ENCODE measurements at places on chromosomes 7 and 10.

- no peak for DNase-seq
Observed at GRCh38 chr7:112252141-112252540, 45.6 kb downstream of the ZNF277 start.

- DNase-seq, result no peak
Observed at GRCh38 chr7:92973974-92974373, 137.6 kb upstream of the CDK6 start.

GRCh38 chr10:13797164-13797563 lies 210.4 kb downstream of the PRPF18 start:
- DNase-seq, result no peak

DNA sequence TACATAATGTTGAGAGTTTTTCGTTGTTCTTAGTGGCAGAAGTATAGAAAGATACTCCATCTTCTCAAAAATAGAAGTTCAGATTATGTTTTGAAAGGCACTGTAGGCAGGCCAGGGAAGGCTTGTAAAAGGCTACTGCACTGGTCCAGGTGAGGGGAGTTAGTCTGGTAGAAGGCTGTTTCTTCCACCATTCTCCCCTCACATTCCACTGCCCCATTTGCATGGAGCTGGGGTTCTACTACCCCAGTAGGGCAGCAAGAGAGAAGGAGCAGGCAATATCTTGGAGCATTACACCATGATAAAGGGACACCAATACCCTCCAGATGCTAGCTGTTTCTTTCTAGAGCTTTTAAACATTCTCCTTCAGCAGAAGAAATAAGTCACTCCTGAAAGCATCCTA lies 16.5 kb upstream of the SGMS1 start:
- DNase-seq, result no peak

DNA sequence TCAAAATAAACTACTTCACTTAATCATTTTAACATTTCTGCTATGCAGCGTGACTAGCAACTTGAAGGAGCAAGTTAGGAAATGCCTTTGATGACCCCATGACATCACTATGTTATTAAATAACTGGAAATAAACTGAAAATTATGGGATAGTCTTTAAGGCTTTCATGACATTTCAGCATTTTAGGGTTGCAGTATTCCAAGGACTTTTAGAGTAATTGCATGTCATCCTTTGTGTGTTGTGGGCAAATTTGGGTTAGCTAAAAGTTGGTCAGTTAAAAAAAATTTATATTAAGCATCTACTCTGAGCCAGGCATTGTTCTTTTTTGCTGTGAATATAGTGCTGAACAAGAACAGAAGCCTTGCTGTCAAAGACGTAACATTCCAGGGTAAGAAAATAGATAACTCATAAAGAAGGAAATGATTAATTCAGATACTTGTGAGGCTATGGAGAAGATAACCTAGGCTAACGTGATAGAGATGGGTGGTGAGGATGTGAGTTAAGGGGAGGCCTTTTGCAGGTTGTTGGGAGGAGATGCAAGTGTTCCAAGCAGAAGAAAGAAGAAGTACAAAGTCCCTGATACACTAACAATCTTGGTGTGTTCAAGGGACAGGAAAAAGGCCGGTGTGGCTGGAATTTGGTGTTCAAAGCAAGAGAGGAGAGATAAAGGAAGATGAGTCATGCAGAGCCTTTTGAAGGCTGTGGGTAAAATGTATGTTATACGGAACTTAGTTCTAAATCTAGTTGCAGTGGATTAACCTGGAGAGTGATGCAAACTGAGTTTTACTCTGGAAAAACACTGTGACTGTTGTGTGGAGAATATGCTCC lies 610.2 kb downstream of the AUTS2 start:
- DNase-seq, result no peak

DNA sequence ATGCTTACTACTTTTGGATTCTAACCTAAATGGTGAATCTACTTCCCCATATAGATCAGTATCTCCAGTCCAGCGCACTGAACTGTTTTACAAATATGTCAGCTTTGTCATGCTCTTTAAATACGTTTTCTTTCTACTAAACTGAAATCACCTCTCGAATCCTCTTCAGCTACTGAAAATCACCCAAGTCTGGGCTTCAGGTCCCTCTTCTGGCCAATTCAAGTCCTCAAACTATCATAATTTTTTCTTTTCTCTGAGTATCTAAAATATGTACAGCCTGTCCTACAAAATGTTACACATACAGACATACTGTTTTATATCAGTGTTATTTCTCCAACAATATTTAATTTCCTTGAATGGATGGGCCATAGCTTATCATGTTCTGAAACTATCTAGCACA lies 84.2 kb downstream of the CACNA2D1 start:
- no peak for DNase-seq

- DNase-seq, result no peak
Observed at GRCh38 chr7:46742601-46743000, 821.5 kb upstream of the IGFBP3 start.

DNA sequence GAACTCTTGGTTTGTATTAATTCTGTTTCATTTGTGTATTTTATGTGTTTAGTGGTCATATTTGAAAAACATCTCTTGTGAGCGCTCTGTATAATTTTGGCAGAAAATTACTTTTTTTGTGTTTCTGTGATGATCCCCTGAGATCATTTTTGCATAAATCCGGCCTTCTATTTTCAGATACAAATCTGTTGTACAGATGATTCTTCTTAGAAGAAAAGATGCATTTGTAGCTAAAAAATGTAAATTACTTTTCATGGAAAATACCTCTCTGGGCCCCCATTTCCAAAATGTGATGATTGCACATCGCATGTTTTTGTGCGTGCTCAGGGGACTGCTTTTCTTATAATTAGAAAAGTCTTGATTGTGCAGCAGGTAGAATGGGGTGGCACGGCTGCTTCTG lies 395.4 kb downstream of the LRMDA start:
- DNase-seq, result no peak

DNA sequence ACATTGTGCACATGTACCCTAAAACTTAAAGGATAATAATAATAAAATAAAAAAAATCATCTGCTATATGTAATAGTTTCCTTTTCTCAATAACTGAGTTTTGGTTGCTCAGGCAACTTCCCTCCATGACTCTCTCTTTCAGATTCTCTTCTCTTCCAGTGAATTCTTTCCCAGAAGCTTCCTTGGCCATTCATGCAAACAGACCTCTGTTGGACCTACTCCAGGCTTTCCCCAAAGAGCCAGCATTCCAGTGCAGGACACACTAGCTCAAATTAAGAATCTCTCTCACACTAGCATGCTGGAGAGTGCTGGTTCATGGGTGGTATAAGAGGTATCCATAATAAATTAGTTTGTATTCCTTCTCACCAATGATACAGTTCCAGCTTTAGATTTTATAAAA lies 31.0 kb upstream of the ZEB1 start:
- DNase-seq, result no peak

DNA sequence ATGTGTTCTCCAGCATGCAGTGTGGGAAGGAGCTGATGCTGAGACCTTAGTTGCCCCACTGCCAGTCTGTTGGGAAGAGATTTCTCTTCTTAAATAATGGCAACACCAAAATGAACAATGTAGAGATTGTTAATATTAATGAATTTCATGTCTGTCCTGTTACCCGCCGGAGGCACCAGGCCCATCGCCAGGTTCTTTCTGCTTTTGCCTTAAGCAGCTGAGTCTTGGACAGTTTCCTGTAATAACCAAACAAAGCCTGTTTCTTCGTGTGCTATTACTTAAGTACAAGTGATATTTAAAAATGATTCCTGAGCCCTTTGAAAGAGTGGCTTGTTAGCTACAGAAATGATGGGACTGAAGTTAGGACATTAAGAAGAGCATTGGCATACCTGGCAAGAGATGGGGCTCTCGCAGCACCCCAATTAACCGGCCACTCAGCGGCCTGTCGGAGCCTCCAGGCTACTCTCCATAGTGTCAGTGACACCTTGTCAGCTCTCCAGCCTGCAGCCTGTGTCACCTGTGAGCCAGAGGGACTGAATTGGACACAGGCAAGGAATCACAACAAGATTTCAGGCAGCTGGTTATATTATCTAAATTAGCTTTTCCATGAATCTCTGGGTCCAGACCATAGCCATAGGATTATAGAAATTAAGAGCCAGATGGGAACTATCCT lies 142.0 kb downstream of the CELF2 start:
- no peak for DNase-seq

DNA sequence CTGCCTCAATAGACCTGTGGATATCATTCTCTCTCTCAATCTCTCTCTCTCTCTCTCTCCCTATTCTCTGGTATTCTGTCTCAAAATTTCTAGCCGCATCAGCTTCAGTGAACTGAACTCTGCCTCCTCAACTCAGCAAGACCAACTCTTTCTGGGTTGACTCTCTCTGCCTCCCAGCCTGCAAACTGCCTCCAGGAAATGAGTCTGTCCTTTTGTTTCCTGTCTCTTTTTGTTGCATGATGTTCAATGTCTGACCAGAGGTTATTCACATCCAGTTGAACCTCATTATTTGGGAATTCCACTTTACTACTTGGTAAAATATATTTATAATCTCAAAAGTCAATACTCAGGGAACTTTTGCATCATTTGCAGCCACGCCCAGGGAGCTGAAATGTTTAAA lies 682.7 kb upstream of the FZD8 start:
- no peak for DNase-seq

DNA sequence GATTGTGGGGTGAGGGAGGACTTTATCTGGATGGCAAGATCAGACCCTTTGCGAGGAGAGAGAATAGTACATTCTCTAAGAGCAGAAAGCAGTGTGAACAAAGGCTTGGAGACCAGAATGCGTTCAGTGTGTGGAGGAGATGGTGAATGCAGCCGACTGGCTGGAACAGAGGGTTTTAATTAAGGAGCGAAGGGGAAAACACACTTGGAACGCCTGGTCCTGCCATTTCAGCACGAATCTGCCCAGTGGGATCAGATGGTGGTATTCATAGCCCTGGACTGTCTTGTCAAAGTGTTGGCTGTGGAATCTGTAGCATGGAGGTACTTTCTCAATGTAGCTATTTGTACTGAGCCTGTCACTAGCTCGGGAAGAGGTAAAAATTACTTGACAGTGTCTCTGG lies 260.9 kb downstream of the SLC25A13 start:
- DNase-seq, result no peak

- no peak for DNase-seq
Observed at GRCh38 chr10:59654007-59654406, 55.6 kb downstream of the SLC16A9 start.

- no peak for DNase-seq
Observed at GRCh38 chr10:72709041-72709440, 17.1 kb downstream of the MCU start.

DNA sequence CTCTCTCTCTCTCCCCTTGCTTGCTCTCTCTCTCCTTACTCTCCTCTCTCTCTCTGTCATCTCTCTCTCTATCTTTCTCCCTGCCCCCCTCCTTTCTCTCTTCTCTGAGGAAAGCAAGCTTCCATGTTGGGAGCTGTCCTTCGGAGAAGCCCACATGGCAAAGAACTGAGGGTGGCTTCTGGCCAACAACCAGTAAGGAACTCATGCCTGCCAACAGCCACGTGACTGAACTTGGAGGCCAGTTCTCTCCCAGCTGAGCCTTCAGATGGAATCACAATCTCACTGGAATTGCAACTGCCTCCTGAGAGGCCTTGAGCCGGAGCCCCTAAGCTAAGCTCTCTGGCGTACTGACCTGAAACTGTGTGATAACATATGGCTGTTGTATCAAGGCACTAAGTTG lies 12.0 kb upstream of the DHTKD1 start:
- no peak for DNase-seq

- DNase-seq, result no peak
Observed at GRCh38 chr10:71766717-71767419, 6.5 kb downstream of the VSIR start.

Measured in anterior cingulate cortex (tissue), 58 donors.